ENCODE measurements at places on chromosomes 2 and 18.

DNA sequence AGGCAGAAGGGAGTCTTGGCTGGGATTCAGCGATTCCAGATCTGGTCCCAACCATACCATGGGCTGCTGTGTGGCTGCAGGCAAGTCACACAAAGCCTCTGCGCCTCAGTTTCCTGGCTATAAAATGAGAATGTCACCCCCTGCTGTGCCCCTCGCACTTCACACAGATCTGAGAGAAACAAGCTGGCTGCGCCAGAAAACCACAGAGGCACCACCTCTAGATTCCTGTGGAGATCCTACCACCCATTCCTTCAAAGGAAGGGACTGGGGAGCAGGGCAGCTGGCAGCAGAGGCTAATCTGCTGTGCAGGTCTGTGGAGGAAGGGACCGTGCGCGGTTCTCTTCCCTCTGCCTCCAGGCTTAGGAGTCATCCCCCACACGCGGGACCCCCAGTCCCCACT lies 19.8 kb downstream of the NEURL3 start:
- DNase-seq, result no peak

- DNase-seq, result no peak
Measured at GRCh38 chr2:174873471-174873870, 109.2 kb upstream of the CHRNA1 start.

DNA sequence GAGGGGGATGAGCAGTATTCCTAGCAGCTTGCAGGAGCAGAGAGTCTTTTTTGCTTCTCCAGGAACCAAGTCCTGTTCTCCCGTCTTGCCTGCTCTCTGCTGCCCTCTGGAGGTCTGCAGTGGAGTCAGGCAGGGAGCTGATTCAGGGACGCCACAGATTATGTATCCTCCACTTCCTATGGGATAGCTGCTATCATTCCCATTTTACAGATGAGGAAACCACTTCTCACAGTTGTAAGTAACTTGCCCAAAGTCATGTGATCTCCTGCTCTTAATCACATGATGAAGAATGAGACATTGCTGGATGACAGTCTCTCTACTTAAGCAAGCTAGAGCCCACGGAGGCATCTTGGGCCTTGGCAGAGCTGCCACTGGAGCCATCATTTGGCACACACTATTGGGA lies 8.3 kb downstream of the SLC4A5 start:
- no peak for DNase-seq

DNA sequence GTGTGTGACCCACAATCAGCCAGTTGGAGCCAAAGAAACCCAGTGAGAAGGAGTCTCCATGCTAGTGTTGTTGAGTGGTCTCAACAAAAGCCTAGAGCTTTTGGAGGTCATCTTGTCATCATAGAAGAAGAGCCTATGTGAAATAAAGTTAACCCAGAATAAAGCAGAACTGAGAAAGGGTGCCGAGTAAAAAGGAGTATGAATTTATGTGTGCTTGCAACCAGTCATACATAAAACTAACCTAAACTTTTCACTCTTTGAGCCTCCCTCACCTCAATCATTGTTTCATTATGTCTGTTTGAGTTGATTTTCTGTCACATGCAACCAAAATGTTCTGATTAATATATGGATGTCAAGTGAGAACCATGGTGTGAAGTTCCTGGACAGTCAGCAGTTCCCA lies 599.3 kb upstream of the ZEB2 start:
- no peak for DNase-seq

DNA sequence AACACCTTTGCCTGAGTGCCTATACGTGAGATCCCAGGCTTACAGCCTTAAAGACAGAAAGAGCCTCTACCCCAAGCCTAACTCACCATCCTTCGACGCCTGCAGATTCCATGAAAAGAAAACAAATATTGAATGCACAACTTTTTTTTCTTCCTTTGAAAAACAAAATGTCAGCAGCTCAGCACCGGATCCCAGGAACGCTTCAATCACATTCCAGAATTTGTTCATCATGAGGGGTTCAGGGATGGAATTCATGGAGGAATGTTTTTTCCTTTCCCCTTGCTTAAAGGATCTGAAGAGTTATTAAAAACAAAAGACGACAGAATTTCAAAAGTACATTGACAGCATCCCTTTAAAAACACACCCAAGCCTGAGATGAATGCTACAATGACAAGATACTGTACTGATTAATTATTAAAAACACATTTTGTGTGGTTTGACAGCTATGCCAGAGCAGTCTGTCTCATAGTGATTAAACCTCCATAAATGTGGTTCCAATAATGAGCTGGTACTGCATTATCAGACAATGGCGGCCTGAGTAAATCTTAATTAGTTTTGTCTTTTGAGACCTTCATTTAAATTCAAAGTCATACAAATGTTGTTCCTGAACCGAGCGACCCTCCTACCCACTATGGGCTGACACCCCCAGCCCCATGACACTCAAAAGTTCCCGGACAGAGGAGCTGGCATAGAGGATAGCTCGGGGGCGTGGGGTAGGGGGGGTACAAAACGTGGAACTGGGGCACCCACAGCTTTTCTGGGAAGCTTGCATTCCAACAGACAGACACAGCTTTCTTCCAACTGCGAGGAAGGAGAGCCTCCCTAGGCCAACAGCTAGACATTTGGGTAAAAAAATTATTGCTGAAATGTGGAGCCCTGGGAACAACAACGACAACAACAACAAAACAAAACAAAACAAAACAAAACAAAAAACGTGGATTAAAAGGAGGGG lies 227.5 kb downstream of the TTC32 start:
- no peak for DNase-seq

- DNase-seq, result no peak
Measured at GRCh38 chr2:239177908-239178307, 222.9 kb downstream of the HDAC4 start.

GRCh38 chr2:50722776-50723175 lies 309.2 kb downstream of the NRXN1 start:
- DNase-seq, result no peak

GRCh38 chr18:63997041-63997440 lies 27.2 kb downstream of the SERPINB8 start:
- no peak for DNase-seq

DNA sequence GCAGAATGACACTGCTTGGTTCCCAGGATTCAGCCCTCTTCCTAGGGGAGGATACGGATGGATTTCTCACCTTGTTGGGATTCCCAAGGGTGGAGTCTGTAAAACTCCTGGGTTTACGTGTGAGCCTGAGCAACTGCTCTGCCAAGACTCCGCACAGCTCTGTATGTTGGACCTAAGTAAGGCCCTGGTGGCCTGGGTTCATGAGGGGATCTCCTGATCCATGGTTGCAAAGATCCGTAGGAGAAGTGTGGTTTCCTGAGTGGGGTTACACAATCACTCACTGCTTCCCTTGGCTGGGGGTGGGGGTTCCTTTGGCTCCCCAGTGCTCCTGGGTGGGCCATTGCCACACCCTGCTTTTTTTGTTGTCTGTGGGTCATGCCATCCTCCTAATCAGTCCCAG lies 37.7 kb downstream of the ANKRD12 start:
- DNase-seq, result no peak

DNA sequence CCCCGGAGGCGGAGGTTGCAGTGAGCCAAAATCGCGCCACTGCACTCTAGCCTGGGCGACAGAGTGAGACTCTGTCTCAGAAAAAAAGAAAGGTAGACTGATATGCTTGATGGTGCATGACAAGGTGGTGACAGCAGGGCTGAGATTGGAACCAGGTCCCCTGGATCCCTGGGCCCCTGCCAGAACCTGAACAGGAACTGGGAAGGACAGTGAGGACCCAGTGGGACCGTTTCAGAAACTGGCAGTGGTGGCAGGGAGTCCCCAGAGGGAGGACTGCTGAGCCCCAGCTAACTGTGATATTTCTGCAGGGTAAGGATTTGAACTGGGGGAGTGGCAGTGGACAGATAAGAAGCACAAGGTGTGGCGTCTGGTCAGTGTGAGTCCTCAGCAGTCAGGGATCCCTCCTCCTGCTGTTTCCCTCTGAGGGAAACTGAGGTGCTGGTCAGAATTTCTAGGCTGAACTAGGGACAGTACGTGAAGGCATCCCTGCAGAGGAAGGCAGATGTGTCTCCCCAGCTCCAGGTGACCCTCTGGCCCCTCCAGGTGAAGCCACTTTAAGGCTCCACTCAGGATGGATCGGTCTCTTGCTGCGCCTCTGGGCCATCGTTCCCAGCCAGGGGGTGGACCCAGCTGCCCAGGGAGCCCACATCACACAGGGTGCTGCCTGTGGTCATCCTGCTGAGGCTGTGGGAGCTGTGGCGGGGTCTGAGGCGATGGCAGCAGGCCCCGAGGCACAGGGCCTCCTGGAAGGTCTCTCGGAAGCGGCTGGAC lies 5.6 kb downstream of the NMUR1 start:
- no peak for DNase-seq

DNA sequence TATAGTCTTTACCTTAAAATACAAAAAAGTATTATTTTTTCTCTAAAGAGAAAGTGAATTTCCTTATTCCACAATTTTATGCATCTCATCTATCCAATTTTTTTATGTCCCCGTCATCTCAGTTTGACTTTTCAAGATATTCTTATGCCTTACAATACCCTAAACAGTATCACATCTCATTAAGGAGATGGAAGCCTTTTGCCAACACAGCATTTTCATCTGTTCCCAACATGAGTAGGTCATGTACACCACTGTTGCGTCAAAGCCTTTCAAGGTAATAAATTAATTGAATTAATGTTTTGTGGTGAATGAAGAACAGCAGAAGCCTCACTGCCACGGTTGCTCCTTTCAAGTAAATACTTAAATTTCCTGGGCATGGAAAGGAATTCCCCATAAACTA lies 299.4 kb downstream of the EPHA4 start:
- no peak for DNase-seq

DNA sequence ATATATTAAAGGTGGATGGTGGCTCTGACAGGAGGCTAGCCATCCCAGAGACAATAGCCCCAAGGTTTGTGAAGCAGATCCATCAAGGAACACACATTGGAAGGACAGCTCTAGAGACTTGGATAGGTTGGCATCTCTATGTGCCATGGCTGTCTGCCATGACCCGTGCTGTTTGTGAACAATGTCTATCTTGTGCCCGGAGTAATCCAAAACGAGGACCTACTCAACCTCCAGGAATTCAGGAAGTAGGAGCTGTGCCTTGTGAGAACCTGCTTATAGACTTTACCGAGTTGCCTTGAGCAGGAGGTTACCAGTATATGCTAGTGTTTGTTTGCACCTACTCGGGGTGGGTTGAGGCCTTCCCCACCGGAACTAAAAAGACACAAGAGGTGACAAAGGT lies 43.1 kb upstream of the SELENOI start:
- DNase-seq, result no peak

- DNase-seq, result no peak
Measured at GRCh38 chr2:67790622-67791021, 272.2 kb downstream of the C1D start.

Measured in NCI-H187 treated with DMSO at 0.1 percent for 48 hours (cell line).